SW 1271 (cell line): ENCODE measurements at places on chromosomes 1 and 21.

DNA sequence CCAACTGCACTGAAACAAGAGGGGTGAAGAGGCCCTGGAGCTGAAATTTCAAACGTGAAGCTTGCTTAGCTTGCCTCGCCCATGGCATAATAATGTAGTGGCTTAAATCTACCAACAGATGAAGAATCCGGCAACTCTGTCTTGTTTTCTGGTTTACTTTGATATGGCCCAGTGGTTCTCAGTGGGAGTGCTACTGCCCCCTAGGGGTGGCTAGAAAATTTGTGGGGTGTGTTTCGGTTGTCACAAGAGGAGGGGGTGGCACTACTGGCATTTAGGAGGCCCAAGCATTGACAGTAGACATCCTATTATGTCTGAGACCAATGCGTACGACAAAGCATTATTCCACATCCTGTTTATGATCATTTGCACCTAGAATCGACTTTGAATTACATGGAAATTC is 51.9 kb upstream of the C8B start:
- DNase-seq: no peak

- peak; percentile 12 for DNase-seq
These were observed 20.3 kb upstream of the SLC5A9 start for GRCh38 chr1:48202030-48202752.

GRCh38 chr1:236865818-236866155 is 70.7 kb downstream of the MTR start:
- DNase-seq: no peak

DNA sequence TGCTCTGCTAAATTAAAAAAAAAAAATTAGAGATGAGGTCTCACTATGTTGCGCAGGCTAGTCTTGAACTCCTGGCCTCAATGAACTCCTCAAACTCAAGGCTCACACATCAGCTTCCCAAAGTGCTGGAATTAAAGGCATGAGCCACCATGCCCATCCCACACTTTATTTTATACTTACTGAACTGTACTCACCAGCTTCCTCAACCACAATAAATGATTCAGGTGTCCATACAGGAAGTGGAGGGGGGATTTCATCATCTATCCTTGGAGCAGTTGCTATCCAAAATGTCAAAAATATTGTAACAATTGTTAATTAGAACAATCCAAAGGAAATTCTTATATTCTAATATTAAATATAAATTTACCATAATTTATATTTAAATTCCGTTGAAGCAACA is 22.4 kb upstream of the RSBN1 start:
- no peak for DNase-seq
